Fibroblast of skin of back (primary cell): ENCODE measurements at places on chromosomes 4 and X.
A peak's percentile ranks its signal among the peaks of the same experiment; 100 is the strongest.

GRCh38 chr4:173556398-173557131 is 26.5 kb upstream of the HAND2 start:
- no peak for DNase-seq

GRCh38 chr4:89539797-89540711 is 232.5 kb upstream of the GPRIN3 start:
- DNase-seq: no peak

DNA sequence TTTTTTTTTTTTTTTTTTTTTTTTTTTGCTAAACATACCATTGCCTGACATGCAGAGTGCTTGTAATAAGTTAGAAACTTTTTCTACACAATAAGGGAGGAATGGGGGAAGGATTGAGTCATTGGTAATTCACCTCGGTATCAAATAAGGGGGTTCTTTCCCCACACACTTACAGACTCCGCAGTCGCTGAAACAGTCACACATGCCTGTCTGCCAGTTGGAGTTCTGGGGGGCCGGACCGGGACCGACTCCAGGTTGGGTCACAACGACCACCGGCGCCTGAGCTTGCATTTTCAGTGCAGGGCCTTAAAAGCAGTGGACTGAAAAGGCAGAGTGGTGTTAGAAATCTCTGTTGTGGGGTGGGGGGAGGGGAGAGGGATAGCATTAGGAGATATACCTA is 6.9 kb downstream of the PLAC8 start:
- DNase-seq: no peak

DNA sequence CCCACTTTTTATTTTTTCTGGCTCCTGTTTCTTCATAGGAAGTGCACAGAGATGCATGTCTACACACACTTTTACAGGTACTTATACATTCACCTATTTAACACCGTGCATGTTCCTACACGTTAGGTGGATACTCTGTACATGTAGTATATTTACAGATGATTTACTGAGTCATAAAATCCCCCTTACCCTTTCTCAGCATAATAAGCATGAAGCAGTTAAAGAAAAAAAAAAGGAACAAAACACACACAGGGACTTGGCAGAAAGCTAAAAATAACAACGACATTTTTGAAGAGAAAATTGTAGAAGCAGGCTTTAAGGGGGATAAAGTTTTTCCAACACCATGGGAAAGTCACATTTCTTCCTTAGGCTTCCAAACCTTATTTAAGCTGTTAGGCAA is 96.4 kb upstream of the IQCM start:
- DNase-seq: peak; percentile 43

DNA sequence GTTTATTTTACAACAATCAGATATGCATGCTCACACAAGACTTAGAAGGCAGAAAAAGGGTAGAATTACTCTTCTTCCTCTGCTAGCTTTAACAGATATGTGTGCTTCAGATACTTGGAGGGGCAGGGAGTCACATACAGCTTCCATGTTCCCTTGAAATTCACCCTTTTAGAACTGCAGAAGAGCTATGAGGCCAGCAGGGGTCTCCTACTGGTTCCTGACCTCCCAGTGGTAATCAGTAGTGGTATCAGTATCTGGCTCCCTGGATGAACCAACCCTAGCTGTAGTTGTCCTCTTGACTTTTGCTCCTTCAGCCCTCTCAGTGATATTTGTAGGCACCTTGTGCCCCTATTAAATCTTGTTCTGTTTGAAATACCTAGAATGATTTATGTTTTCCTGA is 81.5 kb downstream of the RCHY1 start:
- DNase-seq: peak; percentile 6

DNA sequence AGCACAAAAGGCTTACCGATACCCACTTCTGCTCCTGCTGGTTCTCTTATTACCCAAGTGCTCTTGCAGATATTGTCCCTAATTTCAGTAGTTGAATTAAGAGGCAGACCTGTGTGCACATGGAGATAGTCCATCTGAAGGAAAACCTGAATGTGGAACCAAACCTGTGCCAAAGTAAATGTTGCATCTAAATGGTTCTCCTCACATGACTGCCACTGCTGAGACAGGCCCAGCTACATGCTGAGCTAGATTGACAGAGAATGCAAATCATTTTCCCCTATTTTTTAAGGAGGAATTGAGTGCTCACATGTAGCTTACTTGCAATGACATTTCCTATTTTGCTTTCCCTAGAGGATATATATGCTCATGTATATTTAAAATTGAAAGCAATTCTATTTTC is 609.1 kb upstream of the TECRL start:
- no peak for DNase-seq

- DNase-seq: no peak
Observed at GRCh38 chr4:24475756-24476155, 108.6 kb downstream of the DHX15 start.

- DNase-seq: no peak
Observed at GRCh38 chr4:100649417-100649816, 131.6 kb upstream of the EMCN start.

DNA sequence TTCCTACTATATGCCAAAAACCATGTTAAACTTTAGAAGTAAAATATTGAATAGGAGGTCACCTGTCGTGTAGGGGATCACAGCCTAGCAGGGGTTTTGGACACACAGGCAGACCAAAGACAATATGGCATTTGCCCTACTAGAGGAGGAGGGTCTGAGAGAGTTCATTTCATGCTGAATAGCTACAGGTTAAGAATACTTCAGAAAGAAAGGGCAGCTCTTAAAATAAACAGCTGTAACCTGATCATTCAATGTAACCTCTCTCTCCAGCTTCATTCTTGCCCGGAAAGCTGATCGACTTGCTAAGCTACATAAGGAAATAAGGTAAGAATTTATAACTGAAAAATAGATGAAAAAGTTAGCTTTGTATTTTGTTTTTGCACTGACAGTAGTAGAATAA is 79.9 kb downstream of the MAOA start:
- no peak for DNase-seq

DNA sequence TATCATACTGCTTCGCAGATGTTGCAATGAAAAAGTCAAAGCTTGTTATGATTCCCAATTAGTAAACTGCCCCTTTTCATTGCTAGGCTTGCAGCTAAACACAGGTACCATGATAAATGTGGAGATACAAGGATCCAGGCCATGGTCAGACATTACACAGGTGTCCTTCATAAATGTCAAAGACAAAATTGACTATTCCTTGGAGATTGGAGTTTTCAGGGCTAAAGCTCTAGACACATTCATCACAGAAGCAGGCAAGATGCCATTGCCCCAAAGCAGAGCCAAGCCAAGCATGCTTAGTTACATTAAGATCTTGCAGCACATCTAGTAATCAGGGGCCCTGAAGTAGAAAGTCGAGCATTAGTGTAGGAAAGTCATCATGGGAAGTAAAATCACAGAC is 111.3 kb upstream of the INTU start:
- DNase-seq: no peak

- DNase-seq: no peak
Observed at GRCh38 chrX:106954041-106954440, 33.8 kb downstream of the CLDN2 start.

GRCh38 chrX:38891641-38892413 is 90.6 kb downstream of the MID1IP1 start:
- DNase-seq: peak; percentile 33

- peak; percentile 24 for DNase-seq
Observed at GRCh38 chrX:123884809-123885408, 25.1 kb downstream of the XIAP start.

- DNase-seq: peak; percentile 37
Observed at GRCh38 chr4:146134761-146135445, 40.6 kb upstream of the LSM6 start.

DNA sequence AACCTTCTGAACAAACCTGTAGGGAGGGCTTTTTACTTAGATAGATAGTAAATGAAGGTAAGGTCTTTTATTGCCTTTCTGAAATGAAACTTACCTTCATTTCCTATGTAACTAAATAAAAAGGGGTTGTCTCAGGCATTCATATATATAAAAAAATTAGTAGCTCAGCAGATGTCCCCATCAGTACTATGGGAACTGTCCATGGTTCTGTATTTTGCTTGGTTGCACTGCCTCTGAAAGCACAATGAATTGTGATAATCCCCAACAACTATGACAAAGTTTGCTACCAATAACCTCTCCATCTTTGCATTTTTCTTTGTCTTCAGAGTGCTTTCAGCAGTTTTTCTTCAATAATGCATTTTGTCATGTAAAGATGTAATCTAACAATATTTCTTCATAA is 222.4 kb downstream of the SLIT2 start:
- DNase-seq: peak; percentile 45

DNA sequence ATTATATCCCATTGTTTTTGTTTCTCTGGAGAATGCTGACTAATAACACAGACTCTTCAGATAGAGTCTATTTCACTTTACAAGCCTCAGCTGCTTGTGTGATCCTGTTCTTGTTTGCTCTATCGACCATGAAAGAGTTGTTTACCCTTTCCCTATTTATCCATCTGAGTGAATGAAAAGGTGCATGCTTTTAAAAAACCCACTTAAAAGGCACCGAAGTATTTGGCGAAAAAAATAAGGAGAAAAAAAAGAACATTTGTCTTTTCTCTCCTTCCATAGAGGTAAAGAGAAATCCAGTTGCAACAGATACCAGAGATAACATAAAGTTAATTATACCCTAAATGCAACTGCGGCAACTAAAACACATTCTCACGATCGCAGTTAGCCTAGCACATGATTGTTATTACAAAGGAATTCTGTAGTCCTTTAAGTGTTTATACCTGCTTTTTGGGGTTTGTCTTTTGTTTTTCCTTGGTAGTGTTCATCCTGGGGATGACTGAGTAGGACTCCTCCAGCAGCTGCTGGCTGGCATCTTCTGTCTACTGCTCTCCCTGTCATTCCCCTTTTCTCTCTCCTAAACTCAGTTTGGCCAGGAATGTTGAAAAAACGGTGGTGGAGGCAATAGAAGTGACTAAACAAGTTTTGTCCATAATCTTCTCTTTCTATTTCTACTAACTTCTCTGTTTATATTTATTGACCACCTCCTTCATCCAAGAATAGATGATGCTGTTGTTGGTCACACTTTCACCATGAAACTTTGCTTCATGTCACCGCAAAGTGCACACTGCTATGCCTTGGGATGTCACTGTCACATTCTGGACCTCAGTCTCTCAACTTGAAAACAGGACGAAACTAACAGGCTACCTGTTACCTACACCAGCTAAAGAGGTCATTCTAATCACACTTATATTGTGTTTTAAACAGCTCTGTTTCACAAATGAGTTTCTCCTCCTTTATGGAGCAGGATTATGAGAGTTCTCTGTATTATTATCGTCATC is 41.9 kb upstream of the FRAS1 start:
- DNase-seq: no peak

- no peak for DNase-seq
Observed at GRCh38 chr4:168279556-168279955, 39.0 kb downstream of the DDX60 start.

DNA sequence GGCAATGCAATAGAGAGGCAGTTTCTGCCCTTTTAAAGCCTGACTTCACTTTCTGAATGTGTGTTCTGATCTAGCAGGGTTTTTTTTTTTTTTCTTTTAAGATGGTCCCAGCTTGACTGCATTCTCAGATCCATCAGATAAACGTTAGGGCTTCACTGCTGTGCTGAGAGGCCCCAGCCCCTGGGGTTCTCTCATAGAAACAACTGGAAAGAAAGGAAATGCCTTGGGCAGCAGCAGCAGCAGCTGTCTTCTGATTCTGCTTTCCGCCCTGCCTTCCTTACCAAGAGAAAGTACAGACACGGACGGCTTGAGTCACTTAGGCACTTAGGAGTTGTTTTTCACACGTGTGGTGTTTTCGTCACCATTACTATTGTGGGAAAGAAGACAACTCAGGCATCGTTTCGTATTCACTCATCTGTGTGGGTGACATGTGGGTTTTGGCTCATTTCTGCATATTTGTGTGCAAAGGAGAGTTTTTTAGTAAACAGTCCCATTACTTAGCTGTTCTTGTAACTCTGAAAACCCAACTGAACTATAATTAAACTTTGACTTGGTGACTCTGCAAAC is 172.0 kb downstream of the PTTG2 start:
- DNase-seq: peak; percentile 94

DNA sequence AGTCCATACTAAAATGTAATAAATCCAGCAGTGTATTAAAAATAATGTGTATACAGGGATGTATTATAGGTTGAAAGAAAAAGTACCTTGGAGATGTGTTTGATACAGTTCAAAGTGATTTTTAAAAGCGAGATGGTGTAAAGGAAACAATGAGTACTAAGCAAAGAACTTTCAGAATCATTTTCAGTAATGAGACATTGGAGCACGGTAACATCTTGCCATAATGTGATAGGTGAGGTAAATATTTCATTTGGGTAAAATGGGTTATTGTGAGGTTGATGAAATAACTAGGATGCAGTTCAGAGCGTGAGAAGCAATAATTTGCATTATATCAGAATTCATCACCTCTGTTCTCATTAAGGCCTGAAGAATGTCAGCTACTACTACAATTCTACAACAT is 25.9 kb downstream of the EIF2S3 start:
- no peak for DNase-seq

GRCh38 chrX:6930307-6930849 is 217.1 kb upstream of the STS start:
- no peak for DNase-seq

GRCh38 chrX:68748030-68748429 is 80.8 kb upstream of the EFNB1 start:
- DNase-seq: no peak

- DNase-seq: no peak
Observed at GRCh38 chrX:42540146-42540545, 237.8 kb downstream of the PPP1R2C start.

DNA sequence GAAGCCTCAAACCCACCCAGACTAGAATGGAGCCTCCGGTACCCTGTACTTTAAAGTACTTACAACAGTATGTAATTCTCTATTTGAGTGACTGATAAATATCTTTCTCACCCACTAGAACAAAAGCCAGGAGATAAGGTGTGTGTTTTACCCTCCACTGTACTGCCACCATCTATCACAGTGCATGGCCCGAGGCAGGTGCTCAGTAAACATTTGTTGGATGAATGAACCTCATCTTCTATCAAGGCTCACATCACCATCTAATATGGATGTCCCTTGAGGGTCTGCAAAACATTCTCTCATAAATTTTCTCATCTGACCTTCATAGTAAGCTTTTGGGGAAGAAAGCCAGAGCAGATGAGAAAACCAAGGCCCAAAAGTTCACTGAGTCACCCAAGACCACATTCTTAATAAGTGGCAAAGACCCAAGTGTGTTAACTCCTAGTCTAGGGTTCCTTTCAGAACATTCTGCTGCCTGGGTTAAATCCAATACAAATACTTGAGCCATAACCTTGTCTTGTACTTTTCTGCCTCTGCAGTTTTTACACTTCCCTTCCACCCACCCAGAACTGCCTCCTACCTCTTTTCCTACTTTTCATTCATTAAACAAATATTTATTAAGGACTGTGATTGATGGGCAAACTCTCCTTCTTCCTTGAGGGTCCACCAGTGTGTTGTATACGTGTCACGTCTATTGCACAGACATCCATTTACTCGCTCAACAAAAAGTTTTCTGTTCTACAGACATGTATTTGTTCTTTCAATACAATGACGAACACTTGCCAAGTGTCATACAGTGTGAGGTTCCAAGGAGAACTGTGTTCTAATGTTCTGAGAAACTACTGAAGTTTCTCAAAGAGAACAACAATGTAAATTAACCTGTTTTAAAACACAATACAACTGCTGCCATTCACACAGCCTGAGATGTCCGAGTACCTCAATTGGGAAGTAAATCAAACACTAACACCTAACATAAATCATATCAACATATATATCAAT is 35.7 kb downstream of the APBB2 start:
- peak; percentile 95 for DNase-seq

GRCh38 chr4:118587116-118587831 is 97.9 kb upstream of the METTL14 start:
- no peak for DNase-seq
